ENCODE measurements at places on chromosomes 16 and 17. TPM values are rescaled to one million over a fixed set of nuclear protein-coding genes. Genes with fewer than 3 reads are reported as not detected.
A peak's percentile ranks its signal among the peaks of the same experiment; 100 is the strongest.

SOX15 gene
- total RNA-seq = 0.64 TPM

CLDN9 gene
- total RNA-seq = not detected

KRTAP2-3 gene
- not detected for total RNA-seq

C16orf95 gene
- 1.7 TPM for total RNA-seq

EIF1 gene
- total RNA-seq = 843 TPM

SCGB1C2 gene
- not detected for total RNA-seq

C16orf96 gene
- total RNA-seq = 0.13 TPM

C16orf54 gene
- total RNA-seq = 22.5 TPM

SSTR5 gene
- total RNA-seq = not detected

GRCh38 chr17:67993998-67994361 is 2.3 kb downstream of the C17orf58 start:
- no peak for DNase-seq

GRCh38 chr17:33277436-33278100 is 15.5 kb downstream of the ASIC2 start:
- DNase-seq = no peak

GRCh38 chr17:58332778-58333735 is 4.5 kb upstream of the TSPOAP1 start:
- DNase-seq = peak; percentile 62

DNA sequence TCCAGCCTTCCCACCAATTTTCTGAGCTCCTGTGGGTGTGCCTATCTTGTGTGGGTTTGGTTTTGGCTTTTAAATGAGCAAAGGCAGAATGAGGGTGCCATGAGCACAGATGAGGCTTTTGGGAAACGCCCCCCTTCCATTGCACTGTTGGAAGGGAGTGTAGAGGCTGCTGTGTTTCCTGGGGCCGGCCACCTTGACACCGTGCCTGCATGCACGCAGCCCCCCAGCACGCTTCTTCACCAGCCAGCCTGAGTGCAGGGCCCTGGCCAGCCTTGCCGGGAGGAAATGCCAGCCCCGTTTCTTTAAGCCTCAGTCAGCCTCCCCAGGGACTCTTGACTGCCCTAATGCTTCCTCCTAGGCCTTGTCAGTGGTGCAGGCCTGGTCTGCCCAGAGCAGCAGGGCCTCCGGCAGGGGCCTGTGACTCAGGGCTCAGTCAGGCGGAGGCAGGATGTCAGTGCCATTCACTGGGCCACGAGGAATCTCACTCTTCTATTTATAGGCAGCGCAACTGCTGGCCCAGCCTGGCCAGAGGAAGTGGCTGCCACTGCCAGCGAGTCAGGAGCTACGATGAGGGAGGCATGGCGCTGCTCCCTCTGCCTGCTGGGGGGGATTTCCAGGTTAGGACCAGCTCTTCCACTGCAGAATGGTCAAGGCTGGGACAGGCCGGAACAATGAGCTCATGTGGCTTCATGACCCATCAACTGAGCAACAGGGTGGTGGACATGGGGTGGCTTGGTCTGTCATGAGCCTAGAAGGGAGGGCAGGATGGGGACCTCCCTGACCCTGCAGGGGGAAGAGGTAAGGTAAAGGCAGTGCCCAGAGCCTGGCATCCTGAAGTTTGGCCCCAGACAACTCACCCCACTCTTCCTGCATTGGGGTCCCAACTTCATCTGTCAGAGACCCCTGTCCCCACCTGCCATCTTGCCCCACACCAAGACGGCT is 205.2 kb downstream of the RAB11FIP4 start:
- DNase-seq = peak; percentile 66

- DNase-seq = peak; percentile 74
Observed at GRCh38 chr17:40314584-40314956, 5.6 kb downstream of the RARA start.

DNA sequence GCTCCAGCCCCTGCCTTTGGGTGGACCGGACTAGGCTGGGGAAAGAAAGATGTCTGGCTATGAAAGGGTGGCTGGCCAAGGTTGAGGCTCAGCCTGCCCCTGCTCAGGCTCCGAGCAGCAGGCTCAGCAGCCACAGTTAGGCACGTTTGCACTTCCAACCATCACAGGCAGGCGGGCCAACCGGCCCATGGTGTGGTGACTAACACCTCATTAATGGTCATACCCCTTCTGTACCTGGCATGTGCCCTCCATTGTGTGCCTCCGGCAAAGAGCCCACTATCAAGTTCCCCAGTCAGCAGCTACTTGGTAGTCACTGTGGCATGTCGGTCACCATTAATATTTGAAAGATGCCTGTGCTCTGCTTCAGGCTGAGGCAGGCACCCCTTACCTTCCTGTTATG is 6.7 kb downstream of the TBC1D24 start:
- DNase-seq = no peak

DNA sequence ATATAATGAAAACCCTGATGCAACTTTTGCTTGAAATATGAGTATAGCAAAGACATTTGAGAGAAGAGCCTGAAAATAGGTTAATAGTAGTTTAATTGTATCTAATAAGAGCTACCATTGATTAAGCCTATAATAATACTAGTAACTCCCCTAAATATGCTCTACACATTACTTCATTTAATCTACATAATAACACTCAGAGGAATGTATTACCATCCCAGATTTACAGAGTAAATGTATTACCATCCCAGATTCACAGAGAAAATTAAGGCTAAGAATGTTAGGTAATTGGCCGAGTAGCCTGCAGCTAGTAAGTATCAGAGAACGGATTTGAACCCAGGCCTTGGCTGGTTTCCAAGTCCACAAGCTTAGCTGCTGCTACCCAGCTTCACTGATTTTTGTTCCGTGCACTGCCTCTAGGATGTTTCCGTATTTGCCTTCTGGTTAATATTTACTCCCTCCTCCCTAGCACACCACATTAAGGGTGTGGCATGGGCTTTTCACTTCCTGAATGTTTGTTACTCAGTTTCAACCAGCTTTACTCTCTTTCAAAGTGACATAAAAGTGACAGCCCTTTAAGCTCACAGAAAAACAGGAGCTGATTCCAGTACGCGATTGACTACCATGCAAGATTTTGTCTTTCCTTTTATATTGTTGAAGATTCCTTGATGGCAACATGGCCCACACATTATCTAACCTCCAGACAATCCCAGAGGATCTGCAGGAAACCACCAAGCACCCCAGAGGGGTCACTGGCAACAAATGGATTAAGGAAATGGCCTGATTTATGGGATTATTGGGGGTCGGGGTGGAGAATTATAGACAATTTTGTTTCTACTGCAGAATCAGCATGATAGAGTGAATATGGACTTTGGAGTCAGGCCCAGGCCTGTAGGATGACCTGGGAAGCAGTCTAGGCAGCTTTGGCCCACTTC is 26.7 kb upstream of the TOX3 start:
- DNase-seq = no peak

DNA sequence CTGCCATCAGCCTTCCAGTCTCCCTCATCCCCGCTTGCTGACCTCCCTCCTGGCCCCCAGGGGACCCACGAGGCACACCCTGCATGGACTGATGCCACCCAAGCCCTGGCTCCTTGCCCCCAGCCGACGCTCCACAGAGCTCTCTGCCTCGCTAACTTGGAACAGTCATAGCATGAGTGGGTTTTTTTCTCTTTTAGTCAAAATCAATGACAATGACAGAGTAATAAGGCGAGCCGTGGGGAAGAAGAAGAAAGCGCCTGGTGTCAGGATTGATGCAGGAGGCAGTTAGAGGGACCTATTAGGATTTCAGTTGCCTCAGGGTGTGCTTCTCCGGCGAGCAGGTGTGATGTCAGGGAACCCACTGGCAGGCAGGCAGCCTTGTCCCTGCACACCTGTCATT is 176.3 kb upstream of the TNRC6C start:
- no peak for DNase-seq

DNA sequence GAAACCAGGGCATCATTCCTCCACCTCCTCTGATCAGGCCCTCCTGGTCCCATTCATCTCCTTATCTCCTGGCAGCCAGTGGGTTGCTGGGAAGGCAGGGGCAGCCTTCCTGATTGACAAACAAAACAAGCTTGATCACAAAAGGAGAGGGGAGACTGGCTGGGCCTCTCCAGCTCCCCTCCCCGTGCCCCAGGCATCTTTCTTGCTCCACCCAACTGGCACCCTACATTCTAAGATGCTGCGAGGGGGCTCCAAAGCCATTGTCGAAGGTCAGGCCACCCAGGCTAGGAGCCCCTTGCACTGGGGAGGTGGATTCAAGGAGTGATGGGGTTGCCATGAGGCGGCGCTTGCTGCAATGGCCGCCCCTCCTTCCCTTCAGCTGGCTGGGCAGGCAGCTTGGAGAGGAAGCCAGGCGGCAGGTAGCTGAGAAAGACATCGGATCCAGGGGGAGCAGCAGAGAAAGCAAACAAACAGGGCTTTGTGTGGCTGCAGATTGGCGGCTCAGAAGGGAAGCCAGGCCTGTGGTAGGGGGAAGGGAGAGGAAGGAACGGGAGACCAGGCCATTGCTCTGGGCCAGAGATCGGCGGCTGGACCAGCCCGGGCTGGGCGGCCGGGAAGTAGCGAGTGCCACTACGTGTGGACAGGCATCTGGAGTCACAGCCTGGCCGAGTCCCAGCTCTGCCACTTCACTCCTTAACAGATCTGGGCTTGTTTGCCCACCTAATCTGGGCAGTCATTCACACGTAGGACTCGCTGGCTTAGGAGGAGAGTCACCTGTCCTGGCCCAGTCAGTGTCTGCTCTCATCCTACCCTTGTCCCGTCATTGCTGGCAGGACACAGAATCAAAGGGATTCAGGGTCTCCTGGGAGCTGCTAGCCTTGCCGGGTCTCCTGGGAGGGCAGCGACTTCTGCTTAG is 12.3 kb downstream of the RAI1 start:
- no peak for DNase-seq

GRCh38 chr16:58109881-58110280 is 19.3 kb downstream of the CFAP20 start:
- DNase-seq = no peak

DNA sequence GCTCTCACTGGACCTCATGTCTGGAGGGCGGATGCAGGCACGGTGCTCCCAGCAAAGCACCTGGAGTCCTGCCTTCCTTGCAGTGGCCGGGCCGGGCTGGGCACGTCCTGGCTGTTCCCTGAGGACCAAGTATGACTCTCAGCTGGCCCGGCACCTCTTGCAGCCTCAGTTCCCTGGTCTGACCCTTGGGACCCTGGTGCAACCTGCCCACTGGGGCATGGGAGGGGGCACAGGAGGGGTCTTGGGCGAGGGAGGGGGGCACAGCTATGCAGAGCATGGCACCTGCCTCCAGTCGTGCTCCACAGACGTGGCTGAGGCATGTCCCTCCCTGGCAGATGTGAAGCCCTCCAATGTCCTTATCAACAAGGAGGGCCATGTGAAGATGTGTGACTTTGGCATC is 19.6 kb downstream of the MAP2K3 start:
- DNase-seq = no peak

DNA sequence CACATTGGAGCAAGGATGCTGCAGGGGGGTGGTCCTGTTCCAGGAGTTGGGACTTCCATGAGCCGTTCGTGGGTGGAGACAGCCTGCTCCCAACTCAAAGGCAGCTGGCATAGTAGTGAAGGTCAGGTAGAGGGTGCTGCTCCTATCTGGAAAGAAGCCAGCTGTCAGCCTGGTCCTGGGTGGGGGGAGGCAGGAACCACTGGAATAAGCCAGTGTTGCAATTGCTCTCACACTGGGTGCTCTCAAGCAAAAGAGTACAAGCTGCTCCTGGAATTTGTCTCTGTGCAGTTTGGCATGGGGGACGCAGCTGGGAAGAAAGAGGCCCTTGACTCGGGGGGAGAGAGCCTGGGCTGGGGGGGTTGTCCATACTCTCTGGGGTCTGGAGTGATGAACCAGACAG is 8.7 kb downstream of the CACNG5 start:
- DNase-seq = no peak

DNA sequence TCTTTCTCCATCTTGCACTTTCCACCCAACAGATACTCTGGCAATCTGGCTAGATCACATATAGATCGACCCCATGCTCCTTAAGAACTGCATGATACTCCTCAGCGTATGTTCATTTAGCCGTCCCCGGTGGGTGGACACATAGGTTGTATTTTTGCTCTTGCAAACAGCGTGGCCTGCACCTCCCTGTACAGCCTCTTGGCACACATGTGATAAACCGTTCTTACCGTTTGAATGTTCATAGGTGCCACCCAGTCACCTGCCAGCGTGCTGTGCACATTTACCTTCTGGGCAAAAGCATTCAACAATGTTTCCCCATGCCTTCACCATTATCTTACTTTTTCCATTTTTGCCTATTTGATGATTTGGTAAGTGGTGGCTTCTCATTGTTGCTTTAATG is 6.2 kb downstream of the TNP2 start:
- DNase-seq = no peak

DNA sequence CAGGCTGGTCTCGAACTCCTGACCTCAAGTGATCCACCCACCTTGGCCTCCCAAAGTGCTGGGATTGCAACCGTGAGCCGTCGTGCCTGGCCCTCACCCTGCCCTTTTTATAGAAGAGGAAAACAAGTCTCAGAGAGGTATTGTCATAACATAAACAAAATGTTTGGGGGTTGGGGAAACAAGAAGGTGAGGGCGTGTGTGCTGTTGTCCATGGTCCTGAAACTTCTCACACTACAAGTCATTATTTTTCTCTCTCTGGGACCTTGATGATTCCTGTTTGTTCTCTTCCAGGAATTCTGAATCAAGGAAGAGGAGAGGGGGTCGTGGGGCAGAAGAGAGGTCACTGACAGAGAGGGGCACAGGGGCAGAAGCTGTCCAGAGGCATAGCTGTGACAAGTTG is 160.2 kb upstream of the LHX1 start:
- no peak for DNase-seq
